ENCODE measurements at places on chromosomes 6 and 20.

DNA sequence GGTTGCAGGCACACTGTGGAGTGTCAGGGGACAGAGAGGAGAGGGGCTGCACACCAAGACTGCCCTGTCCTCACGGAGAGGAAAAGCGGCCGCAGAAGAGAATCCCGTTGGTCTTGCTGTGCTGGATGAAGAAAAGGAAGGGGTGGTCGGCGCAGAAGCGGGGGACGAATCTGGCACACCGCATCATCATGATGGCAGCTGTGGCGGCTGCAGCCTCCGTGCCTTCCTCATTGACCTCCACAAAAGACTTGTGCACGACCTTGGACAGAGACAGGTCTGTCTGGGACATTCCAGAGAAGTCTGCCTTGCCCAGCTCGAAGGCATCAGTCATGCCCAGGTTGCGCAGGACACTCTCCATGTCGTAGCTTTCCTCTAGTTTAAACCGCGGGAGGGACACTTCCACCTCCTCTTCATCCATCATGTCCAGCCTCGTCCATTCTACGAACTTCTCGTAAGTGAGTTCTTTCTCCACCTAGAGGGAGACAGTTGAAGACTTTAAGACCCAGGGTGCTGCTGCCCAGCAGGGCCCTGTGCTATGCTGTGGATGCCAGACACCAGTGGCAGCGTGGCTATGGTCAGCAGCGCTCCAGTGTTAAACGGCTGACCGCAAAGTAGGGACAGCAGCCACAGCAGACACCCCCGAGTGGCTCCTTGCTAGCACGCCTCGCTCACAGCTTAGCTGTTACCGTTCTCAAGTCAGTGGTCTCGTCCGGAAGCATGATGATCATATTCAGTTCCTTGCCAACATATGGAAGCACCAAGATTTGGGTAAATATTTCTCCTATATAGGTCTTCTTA, 22.9 kb downstream of the SERPINB6 start:
- DNase-seq, result no peak

DNA sequence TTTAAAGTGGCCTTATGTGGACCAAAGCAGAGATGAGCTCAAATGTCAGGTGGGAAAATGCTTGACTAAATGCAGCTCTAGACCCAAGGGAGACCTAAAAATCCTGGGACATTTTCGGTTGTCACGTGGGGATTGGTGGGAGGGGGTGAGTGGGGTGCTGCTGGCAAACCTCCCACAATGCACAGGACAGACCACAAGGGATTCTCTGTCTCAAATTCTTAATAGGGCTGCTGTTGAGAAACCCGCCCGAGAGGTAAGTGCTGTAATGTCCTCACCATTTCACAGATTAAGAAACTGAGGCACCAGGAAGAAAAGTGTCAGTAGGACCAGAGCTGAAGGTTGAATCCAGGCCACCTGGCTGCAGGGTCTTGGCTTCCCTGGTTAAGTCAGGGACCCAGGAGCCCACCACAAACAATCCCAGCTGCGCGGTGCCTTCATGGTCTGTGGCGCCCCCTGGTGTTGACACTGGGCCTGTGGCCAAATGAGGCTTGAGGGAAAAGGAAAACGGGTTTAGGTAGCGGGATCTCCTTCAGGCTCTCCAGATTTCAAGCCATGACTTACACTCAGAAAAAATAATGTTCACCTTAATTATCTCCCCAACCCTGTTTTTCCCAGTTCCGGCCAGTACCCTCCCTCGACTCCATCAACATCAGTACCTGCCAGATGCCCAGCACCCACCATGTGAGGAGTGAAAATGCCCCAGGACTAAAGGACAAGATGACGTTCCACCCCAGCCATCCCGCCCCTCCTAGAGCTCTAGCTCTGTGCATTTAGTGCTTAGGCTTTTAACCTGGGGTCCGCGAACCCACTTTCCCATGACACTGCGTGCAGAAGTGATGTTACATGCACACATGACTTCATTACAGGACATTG, 7.2 kb downstream of the HLA-G start:
- peak; percentile 61 for DNase-seq

DNA sequence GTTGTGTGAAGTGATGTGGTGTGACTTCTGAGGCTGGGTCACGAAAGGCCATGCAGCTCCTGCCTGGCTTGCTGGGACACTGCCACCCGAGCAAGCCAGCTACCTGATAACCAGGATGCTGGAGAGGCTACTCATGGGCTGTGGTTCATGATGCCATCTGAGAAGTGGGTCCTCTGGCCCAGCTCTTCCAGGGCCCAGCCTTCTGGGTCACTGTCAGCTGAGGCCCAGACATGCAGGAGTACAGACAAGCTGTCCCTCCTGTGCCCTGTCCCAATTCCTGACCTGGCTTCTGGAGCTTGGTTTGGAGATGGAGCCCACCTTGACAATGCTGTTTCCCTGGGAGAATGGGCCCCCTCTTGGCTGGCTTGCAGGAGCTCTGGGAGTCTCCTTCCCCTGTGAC, 87.0 kb downstream of the DHX35 start:
- DNase-seq, result no peak

DNA sequence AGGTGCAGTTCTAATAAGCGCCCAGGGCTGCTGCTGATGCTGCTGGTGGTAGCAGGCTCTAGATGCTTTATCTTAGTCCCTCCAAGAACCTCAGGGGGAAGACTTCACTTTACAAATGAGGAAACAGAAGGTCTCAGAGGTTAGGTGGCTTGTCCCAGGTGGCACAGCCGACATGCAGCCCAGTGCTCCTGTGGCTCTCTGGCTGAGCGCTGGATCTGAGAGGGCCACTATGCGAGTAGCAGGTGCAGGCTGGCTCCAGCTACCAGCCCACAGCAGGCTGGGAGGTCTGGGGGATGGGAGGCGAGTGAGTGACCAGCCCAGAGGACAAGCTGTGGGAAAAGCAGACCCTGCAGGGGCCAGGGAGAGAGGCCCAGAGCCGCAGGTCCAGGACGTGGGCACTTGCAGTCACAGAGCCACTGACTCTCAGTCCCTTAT, 90.9 kb downstream of the PRND start:
- DNase-seq, result no peak

DNA sequence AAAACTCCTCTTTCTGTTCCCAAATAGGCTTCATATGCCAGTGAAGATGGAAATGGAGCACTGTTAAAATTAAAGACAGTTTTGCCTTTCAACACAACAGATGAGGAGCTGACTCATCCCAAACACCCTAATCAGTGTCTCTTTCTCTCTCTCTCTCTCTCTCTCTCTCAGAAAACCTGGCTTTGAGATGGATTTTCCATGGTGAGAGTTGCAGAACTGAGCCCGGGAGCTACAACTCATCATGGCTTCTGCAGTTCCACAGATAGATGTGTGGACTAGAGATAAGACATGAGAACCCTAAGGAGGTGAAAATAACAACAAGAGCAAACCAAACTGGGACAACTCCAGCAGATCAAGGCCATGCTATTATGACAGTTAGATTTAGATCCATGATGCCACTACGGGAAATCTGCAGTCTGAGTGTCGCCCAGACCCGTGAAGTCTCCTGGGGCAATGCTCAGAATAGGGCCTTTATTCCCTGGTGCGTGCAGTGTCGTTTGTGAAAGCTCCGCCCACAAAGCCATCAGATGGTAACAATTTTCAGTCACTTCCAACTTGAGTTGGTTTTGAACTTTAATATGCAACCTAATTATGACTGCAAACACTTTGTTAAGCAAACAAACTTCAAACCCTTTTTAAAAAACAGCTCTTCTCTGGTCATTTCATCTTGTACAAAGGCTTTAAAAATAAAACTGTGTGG, 338.2 kb upstream of the PREP start:
- no peak for DNase-seq

GRCh38 chr20:43191946-43192863, 2.5 kb upstream of the PTPRT start:
- no peak for DNase-seq

All from effector memory CD8-positive, alpha-beta T cell (primary cell).